ENCODE measurements at places on chromosomes 13 and 19. TPM values are rescaled to one million over a fixed set of nuclear protein-coding genes. Genes with fewer than 3 reads are reported as not detected.

- no peak for DNase-seq
Measured at GRCh38 chr13:32840989-32841713, 175.1 kb upstream of the KL start.

DNA sequence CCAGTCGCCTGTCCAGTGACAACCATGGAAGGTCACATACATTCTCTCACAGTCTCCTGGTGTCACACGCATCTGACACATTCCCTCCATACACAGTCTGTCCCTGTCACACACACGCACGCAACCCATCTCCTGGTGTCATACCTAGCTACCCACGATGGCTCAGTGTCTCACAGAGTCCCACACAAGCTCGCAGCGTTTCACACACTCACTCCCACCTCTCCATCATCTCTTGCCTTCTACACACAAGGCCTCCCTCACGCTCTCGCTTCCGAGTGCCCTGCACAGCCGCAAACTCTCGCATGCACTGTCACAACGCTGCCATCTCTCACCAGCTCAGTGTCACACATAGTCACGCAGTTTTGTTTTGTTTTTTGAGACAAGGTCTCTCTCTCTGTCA is 1.2 kb upstream of the GNG8 start:
- DNase-seq, result no peak

GRCh38 chr19:15316498-15316897 is 15.8 kb downstream of the BRD4 start:
- DNase-seq, result no peak

Gene ZNF677
- polyA plus RNA-seq, result 58.8 TPM

Gene ZNF546
- polyA plus RNA-seq, result 8.3 TPM

DNA sequence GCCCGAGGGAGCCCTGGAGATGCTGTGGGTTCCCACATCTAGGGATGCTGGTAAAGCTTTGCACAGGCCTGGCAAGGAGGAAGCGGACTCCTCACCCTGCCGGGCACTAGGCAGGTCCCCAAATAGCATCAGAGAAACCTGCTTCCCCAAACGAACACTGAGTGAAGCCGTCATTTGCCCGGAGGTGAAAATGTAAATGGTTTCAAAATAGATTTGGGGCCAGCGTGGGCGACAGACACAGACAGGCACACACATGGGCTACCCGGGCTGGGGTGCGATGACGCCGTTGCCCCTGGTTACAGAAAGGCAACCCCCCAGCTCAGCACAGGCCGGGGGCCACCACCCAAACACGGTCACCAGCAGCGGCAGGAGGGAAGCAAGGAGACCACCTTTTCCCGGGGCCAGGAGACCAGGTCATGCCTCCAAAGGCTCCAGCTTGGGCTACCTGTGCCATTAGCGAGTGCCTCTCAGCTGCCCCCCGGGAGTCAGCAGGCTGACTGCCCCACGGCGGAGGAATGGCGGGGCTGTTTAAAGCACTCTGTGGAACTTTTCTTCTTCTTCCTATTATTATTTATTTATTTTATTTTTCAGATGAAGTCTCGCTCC is 47.5 kb upstream of the NDUFS7 start:
- no peak for DNase-seq

- no peak for DNase-seq
Measured at GRCh38 chr13:77492982-77493381, 42.5 kb upstream of the SCEL start.

DNA sequence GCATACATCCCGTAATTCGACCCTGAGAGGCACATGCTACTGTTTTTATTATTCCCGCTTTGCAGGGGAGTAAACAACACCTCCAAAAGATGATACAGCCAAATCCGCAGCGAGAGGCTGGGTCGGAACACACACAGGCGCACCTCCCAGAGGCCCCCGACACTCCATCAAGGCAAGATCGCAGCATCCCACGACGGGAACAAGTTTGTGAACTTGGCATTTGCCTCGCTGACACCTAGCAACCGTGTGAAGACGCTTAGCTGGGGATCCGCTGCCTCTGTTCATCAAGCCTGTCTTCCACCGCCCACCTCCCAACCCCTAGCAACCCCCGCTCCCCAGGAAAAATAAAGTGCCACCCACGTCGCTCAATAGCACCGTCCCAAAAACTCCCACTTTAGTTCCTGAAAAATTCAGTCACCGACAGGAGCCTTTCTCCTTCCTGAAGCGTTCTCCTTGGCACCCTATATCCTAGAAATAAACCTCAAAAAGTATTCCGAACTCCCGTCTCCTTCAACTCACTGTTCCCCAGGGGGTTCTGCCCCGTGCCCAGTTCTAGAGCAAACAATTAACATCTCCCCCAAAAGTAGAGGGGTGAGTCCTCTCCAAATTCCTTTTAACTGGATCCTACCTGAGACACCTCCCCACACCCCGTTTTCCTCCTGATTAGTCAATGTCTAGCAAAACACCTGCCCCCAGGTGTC is 1.7 kb downstream of the GNG7 start:
- DNase-seq, result no peak

Data from renal pelvis (tissue), 12 donors.